Uterine smooth muscle cell (primary cell): ENCODE measurements at places on chromosomes 12 and 14. TPM values are rescaled to one million over a fixed set of nuclear protein-coding genes. Genes with fewer than 3 reads are reported as not detected.

Gene TMEM106C
- total RNA-seq: 120 and 175 TPM in 2 replicates

Gene ZC2HC1C
- total RNA-seq: 1.8 and 1.9 TPM in 2 replicates

Gene AQP6
- total RNA-seq: 0.12 TPM in 1 of 2 replicates, not detected in the other

Gene LBHD2
- not detected in 2 replicates for total RNA-seq

Gene AICDA
- total RNA-seq: not detected in 2 replicates

Gene KLRC1
- not detected in 2 replicates for total RNA-seq

Gene RPL10L
- total RNA-seq: not detected in 2 replicates

Gene ABCB9
- total RNA-seq: 6.3 and 6.4 TPM in 2 replicates

Gene RPAP3
- total RNA-seq: 18.4 and 29.4 TPM in 2 replicates

Gene KCNC2
- total RNA-seq: 0.50 TPM in 1 of 2 replicates, not detected in the other

Gene SDSL
- total RNA-seq: 7.5 and 18.4 TPM in 2 replicates

Gene BMP4
- 0.75 and 1.1 TPM in 2 replicates for total RNA-seq

Gene KRT82
- not detected in 2 replicates for total RNA-seq

Gene CBLN3
- total RNA-seq: 1.5 and 5.5 TPM in 2 replicates

Gene RCOR1
- total RNA-seq: 12.2 and 12.5 TPM in 2 replicates

Gene BBS10
- 14.5 and 20.9 TPM in 2 replicates for total RNA-seq

Gene SRRM4
- total RNA-seq: under 0.01 TPM in 1 of 2 replicates, not detected in the other

Gene KRT77
- total RNA-seq: not detected in 2 replicates

Gene OR6C6
- not detected in 2 replicates for total RNA-seq
